ENCODE measurements at places on chromosomes 7 and 10.

DNA sequence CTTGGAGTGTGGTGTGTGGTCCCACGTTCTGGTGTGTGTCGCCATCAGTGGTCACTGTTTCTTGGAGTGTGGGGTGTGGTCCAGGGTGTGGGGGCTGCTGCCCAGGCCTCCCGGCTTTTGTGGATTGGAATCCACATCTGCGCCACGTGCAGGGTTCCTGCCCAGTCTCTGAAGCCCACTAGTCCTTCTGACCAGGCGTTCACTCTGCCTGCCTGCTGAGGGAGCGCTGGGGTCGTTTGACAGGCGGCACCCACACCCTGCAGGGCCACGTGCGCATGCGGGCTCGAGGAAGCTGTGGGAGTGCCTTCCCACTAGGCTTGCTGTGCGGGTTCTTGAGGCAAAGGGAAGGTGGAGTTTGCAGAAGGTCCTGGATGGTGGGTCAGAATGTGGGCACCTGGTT lies 51.4 kb downstream of the INPP5A start:
- DNase-seq = no peak

DNA sequence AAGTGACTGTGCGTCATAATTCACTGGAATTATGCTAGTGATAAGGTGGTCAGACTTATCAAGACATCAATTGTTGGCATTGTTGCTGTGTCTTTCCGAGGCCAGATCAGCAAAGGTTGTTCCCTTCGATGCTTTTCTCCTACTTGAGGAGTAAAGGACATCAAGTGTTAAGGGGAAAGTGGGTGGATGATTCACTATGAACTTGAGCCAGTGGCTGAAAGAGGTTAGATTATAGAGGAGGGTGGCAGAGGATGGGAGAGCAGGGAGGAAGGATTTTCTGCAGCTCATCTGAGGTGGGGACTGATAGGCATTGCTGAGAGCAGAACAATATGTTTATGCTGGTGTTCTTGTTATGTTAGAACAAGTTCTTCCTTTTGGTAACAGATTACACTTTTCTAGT lies 131.4 kb upstream of the AGR3 start:
- DNase-seq = no peak

- no peak for DNase-seq
These were observed 105.9 kb downstream of the SLC37A3 start for GRCh38 chr7:140292438-140292837.

GRCh38 chr10:11080564-11080984 lies 62.9 kb downstream of the CELF2 start:
- no peak for DNase-seq

DNA sequence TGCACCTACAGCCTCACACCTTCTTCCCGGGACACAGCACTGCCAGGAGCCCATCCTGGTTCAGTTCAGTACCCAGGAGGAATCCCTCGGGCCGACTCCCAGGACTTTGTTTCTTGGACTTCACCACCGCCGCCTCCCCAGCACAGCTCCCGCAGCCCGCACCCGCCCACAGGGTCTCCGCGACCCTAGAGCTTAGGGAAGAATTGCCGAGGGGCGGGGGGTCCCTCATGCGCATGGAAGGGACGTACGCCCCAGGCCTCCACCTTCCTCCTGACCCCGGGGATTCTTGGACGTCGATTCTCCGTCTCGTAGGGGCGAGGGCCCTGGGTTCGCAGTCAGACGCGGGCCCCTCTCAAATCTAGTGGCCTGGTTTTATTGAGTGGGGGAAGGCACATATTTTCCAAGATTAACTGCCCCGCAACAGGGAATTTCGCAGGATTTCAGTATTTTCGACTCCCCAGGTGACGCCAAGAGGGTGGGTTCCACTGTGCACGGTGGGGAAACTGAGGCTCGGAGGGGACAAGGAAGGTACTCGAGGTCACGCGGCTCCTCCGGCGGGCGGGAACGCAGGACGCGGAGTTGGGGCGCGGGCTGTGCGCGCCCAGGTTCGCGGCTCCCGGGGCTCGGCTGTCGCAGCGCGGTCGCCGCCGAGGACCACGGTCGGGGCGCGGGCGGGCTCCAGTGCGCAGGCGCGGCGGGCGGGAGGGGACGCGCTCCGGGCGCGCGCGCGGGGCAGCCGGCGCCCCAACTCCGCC lies at the start of gene ADCY1:
ADCY1 (plus strand) TSS at position 708 of the 755 bp plus-strand sequence. CDS start 176 bp downstream, outside the sequence.
- peak; percentile 66 for DNase-seq

GRCh38 chr7:7109934-7110333 lies 72.4 kb upstream of the C1GALT1 start:
- no peak for DNase-seq

DNA sequence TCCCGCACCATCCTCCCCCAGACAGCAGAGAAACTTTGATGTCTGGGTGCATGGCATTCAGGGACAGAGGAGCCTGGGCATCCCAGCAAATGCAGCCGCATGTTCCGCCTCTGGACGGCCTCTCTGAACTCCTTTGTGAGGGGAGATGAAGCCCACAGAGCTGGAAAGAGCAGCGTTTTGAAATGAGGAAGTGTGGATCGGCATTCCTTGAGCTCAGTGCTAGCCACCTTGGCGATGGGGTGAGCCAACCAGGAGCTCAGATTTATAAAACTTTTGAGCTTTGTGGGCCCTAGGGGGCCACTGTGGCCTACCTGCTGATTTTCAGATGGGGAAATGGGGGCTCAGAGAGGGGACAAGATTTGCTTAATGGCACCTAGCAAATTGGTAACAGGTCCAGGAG lies 126.4 kb upstream of the TCF7L2 start:
- DNase-seq = no peak

- peak; percentile 54 for DNase-seq
These were observed 54.8 kb upstream of the RAB11FIP2 start for GRCh38 chr10:118101501-118101900.

GRCh38 chr7:16581286-16581685 lies 54.7 kb downstream of the LRRC72 start:
- DNase-seq = no peak

GRCh38 chr10:49381111-49381900 lies 14.6 kb downstream of the DRGX start:
- DNase-seq = no peak

DNA sequence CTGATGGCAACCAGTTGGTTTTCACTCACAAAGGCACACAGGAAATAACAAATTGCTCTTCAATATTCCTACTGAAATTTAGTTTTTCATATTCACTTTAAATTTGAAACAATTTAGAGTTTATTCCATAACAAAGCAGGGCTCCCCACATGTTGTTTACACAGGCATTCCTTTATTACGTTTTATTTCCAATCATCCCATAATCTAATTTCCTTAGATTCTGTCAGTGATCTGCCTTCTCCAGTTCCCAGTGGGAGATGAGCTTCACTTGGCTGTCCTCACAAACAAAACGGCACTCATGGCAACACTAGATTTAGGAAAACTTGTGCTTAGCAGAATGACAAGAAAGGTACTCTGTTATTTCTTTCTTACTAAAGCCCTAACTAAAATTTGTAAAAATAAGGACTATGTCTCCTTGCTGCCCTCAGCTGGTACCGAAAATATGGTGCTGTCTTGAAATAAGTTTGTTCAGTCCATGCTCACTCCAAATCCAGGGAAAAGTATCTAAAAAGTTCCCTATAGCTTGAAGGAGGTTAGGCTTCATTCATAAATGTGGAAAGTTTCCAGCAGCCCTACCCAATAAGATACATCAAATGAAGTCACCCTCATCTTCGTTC lies 23.0 kb downstream of the PHYH start:
- DNase-seq = no peak

- no peak for DNase-seq
These were observed 56.3 kb upstream of the LBX1 start for GRCh38 chr10:101285519-101286070.
